ENCODE measurements at places on chromosomes 4 and X. TPM values are rescaled to one million over a fixed set of nuclear protein-coding genes. Genes with fewer than 3 reads are reported as not detected.

The H2BW2 gene
- not detected for total RNA-seq

The HSFX2 gene
- total RNA-seq, result 0.29 TPM

The TCP11X2 gene
- total RNA-seq, result not detected

The NSUN7 gene
- 0.42 TPM for total RNA-seq

The IL1RAPL2 gene
- total RNA-seq, result not detected

The UGT2A1 gene
- total RNA-seq, result not detected

The ANXA3 gene
- 66.5 TPM for total RNA-seq

The MAGEB1 gene
- total RNA-seq, result not detected

The GPC3 gene
- not detected for total RNA-seq

The GASK1B gene
- total RNA-seq, result 0.26 TPM

The RNF212 gene
- total RNA-seq, result 3.4 TPM

The TMEM154 gene
- 0.13 TPM for total RNA-seq

The SOD3 gene
- total RNA-seq, result not detected

The SPARCL1 gene
- total RNA-seq, result not detected

The HSD17B13 gene
- total RNA-seq, result 0.07 TPM

The EDNRA gene
- total RNA-seq, result 0.58 TPM

The LRIT3 gene
- total RNA-seq, result not detected

The TRIM75 gene
- total RNA-seq, result not detected

The ZFP92 gene
- 0.50 TPM for total RNA-seq

The POLN gene
- 0.70 TPM for total RNA-seq

The GRSF1 gene
- total RNA-seq, result 81.3 TPM

The ANK2 gene
- total RNA-seq, result 1.2 TPM

The CMC4 gene
- total RNA-seq, result 16.7 TPM

The FGG gene
- total RNA-seq, result 5.5 TPM

The TSPAN7 gene
- 2.8 TPM for total RNA-seq

The NLGN3 gene
- 0.84 TPM for total RNA-seq

The STATH gene
- total RNA-seq, result not detected

The AFF2 gene
- total RNA-seq, result not detected

The EPHA5 gene
- total RNA-seq, result 0.48 TPM

The GPRASP1 gene
- total RNA-seq, result 0.22 TPM

The SERPINA7 gene
- not detected for total RNA-seq

The SPP1 gene
- total RNA-seq, result 152 TPM

The SGMS2 gene
- 29.3 TPM for total RNA-seq

The COPS4 gene
- total RNA-seq, result 23.2 TPM

The IGSF1 gene
- 0.23 TPM for total RNA-seq

The SMARCA1 gene
- total RNA-seq, result 32.0 TPM

The ZNF827 gene
- 4.5 TPM for total RNA-seq

The ARHGAP6 gene
- total RNA-seq, result not detected

The WWC2 gene
- total RNA-seq, result 18.5 TPM

The RBMXL3 gene
- not detected for total RNA-seq

The SEPSECS gene
- total RNA-seq, result 1.7 TPM

The GLOD5 gene
- not detected for total RNA-seq

The XAGE2 gene
- total RNA-seq, result not detected

The DMD gene
- total RNA-seq, result 0.05 TPM

The PDK3 gene
- total RNA-seq, result 4.5 TPM

The ARHGEF38 gene
- total RNA-seq, result not detected

The KIAA1210 gene
- total RNA-seq, result not detected

The TMSB15A gene
- total RNA-seq, result 0.81 TPM

The ATP6AP1 gene
- 104 TPM for total RNA-seq

The SPANXN3 gene
- not detected for total RNA-seq

The RXFP1 gene
- not detected for total RNA-seq

The DKK2 gene
- not detected for total RNA-seq

The NBDY gene
- 52.1 TPM for total RNA-seq
